Epithelial cell of proximal tubule (primary cell): ENCODE measurements at places on chromosomes 1 and 21. TPM values are rescaled to one million over a fixed set of nuclear protein-coding genes. Genes with fewer than 3 reads are reported as not detected.

- DNase-seq = no peak
Observed at GRCh38 chr1:146021050-146021445, 487 bp downstream of the HJV start.

Gene MFAP2
- 42.2 and 53.2 TPM in 2 replicates for total RNA-seq

Gene PLA2G2A
- not detected in 2 replicates for total RNA-seq

GRCh38 chr1:94955767-94956632 lies 29.1 kb upstream of the CNN3 start:
- DNase-seq = no peak

GRCh38 chr21:40819071-40819900 lies 27.7 kb downstream of the DSCAM start:
- no peak for DNase-seq

GRCh38 chr1:212930986-212931678 lies 19.2 kb upstream of the VASH2 start:
- DNase-seq = no peak

Gene ZNF683
- total RNA-seq = not detected in 2 replicates
